ENCODE measurements at places on chromosomes 6 and 20.

DNA sequence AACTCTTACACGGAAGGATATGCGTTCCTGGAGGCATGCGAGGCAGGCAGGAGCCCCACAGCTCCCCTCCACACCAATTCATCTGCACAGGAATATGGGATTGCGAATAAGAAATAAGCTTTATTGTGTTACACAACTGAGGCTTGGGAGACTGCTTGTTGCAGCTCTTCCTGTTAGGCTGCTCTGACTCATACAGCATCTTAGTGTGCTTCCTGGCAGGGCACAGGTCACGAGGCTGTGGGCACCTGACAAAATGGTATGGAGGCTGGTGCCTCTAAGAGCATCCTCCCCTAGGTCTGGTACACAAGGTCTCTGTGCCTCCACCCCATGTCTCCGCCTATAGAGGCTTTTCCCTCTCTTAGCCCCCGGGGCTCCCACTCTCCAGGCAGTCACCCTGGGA lies 6.8 kb downstream of the SLC22A3 start:
- DNase-seq: no peak

DNA sequence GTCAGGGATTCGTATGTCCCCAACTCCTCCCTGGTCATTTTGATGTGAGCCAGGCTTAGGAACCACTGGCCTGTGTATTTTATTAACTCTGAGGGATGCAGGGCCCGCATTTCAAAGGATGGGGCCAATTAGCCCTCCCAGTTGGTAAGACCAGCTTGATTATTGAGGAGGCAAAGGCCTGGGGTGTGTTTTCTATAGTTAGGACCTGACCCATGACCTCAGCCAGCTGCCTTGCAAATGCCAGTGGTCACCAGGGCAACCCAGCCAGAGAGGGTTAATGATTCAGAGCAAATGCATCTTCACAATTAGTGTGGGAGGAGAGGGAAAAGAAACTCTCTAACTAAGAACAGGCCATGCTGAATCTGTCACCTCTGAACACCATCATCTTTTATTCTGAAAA lies 835.4 kb downstream of the MAFB start:
- peak; percentile 58 for DNase-seq

GRCh38 chr20:58552366-58552934 lies 37.3 kb upstream of the APCDD1L start:
- DNase-seq: no peak

DNA sequence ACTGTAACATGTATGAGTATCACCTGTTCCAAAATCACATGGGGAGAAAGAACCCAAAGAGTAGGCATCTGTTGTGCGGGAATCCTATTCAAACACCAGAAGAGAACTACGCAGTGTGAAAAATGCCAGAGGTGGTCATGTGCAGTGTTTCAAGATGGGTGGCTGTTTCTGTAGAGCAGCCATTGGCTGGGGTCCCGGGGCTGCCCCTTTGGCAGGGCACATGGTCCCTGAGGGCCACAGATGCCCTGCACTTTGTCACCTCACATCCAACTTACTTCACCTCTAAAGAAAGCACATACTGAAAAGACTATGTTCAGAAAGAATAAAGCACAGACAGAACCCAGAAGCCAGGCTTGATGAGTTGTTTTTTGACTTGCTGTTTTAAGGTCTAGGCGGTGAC lies 12.3 kb downstream of the MTCH1 start:
- DNase-seq: no peak

DNA sequence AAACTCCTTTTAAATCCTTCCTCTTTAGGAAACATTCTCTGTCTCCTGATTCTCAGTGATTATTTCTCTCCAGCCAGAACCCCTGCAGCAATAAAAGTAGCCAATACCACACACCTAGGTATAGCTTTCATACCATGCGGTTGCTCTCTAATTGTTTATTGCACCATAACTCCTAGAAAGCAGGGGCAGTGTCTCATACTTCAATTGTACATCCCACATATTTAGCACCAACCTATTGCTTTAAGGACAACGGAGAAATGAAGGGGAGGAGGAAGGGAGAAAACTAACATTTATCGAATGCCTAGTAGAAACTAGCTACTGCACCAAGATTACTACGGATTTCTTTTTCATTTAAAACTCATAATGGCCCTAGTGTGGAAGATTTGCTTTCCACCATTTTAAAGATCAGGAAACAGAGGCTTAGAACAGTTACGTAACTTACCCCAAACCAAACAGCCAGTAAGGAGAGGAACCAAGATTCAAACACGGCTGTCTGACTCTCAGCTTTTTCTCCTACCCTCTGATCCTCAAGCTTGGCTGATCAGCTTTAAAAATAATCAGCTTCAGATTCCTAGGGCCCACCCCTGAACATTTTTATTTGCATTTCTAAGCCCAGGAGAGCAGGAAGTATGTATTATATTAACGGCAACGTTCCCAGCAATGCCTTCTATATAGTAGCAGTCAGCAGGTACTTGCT lies 43.4 kb upstream of the ATXN1 start:
- no peak for DNase-seq

DNA sequence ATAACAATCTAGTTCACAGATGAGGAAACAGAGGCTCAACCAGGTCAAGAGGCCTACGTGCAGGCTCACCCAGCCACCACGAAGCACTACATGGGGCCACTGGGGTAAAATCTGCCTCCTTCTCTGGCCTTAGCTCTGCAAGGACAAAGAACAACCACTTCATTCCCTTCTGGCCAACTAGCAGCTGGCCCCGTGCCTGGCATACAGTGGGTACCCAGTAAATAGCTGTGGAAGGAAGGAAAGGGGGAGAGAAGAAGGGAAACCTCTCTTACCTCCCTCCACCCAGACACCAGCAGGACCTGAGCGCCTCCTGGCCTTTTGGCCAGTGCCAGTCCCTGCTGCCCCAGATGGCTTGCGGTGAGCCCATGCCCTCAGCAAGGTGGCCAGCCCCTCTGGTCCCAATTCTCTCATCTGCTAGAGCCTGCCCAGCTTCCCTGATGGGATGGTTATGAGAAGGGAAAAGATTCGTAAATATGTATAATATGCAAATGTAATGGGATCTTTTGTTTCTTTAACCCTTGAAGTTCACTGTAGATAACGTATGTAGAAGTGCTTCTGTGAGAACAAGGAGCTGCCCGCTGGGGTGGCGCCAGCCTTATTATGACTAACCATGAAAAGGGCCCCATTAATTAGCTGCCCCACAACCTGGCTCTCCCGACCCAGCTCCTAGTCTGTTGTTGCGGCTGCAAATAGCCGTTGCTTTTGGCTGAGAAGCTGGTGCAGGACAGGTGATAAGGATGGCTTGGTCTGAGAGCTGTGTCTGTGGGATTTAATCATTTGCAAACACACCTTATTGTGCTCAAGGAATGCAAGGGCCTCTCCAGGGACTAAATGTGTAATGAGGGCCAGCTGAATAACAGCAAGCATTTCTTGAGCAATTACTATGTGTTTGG lies 62.0 kb downstream of the DLGAP4 start:
- DNase-seq: no peak

DNA sequence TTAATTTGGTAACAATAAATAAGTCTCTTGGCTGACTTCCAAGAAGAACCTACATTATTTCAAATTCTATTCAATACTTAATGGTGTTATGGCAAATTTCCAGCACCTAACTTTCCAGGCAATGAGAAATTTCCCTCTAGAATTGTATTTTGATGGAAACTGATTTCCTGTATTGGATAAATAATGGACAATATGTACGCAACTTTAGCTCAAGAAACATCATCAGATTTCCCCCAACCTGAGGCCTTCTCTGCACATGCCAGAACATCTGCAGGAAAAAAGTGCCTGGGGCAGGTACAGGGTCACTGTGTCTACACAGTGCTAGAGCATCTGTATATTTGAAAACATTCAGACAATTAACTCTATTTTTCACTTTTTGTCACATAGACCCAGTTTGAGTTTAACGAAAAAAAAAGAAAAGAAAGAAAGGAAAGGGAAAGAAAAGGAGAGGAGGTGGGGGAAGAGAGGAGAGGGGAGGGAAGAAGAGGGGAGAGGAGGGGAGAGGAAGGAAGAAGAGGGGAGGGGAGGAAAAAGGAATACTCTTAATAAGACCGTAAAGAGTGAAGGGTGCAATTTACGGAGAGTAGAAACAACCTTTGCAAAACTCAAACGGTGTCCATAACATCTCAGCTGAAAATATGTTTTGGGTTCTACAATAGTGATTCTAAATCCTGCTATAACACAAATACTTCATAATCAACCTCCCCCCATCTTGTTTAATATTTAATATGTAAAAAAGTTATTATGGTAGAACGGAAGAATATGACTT lies 130.0 kb downstream of the TSHZ2 start:
- DNase-seq: no peak

DNA sequence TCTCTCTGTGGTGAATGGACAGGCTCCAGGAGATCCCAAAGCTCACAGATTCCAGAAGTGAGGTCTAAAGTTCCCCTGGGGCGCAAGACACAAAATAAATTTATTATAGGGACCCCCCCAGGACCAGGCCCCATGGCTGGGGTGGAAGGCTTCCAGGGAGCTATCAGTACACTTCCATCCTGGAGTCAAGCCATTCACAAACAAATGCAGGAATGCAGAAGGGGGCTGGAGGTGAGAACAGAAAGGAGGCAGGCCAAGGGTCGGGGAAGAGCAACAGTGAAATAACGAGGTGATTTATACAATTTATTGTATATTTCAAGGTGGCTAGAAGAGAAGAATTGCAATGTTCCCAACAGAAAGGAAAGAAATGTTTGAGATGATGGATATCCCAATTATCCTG lies 126.9 kb downstream of the LY86 start:
- no peak for DNase-seq

DNA sequence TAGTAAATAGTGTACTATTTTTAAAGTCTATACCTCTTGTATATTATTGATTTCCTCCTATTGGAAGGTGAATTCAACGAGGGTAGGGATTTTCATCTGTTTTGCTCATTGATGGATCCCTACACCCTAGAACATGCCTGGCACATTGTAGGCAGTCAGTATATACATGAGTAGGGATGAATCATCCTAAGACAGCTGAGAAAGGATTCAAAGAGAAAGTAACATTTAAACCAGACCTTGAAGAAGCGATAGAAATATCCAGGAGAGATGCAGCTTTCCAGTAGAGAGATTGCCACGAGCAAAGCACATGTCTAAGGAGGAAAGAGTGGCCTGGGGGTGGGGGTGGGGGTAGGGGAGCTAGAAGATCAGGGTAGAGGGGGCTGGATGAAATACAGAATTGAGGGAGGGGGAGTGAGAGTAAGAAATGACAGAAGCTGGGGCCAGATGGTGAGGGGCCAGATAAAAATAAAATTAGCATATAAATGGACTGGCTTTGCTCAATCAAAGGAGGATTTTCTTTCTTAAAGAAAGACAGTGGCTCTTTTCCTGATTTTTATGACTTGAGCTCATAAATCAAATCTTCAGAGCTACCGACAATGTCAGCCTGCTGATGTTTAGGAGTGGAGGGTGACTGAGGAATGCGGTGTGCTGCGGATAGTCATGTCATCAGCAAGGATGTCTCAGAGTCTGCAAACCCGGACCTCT lies 168.2 kb downstream of the SAMD5 start:
- DNase-seq: no peak

- DNase-seq: no peak
Observed at GRCh38 chr6:118952683-118953082, 17.7 kb upstream of the MCM9 start.
